HCT116 (cell line): ENCODE measurements at places on chromosomes 1 and 21. TPM values are rescaled to one million over a fixed set of nuclear protein-coding genes. Genes with fewer than 3 reads are reported as not detected.

The KLHDC8A gene
- total RNA-seq = 0.49 TPM

The OR2T6 gene
- total RNA-seq = not detected

The PRKAA2 gene
- 1.6 TPM for total RNA-seq

GRCh38 chr1:201324821-201325677, 41.7 kb downstream of the PKP1 start:
- no peak for DNase-seq

DNA sequence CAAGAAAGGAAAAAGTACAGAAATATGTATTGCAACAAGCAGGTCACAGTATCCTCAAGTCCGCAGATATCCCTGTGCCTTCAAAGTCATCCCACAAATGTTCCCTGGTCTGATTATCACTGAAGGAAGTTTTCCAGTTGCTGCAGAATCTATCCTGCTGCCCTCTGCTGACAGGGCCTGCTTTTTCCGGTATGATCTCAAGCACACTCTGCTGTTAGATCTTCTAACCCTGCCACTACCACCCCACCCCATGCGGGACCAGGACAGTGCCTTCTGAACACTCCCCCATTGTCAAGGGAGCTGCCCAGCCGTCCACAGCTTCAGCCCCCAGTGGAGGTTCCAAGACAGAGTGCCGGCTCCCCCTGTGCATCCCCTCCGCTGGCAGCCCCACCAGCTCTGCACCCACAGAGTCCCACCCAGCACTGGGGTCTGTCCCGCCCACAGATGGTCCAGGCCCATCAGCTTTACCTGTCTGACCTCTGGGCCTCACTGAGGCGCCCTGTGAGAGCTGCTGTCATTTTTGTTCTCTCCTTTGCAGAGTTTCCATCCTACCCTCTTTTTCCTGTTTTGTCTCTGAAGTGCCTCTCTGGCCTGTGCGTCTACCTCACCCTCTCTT, 27.9 kb downstream of the FAM163A start:
- no peak for DNase-seq

DNA sequence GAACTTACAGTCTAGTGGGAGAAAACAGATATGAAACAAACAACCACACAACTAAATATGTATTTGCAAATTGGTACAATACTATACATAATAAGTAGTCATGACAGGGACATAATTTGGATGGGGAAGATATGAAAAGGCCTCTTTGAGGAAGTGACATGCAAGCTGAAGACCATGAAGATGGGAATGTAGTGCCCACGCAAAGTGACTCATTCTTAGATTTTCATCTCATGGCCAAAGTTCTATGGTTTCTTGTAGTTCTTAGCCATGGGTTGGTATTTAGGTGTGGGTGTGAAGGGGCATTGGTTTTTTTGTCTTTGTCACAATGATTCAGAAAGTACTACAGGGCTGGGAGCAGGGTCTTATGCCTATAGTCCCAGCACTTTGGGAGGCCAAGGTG, 105.4 kb upstream of the FAM78B start:
- DNase-seq = no peak

- no peak for DNase-seq
Measured at GRCh38 chr1:16721871-16722641, 18.3 kb upstream of the RNU1-4 start.
